ENCODE measurements at places on chromosomes 2 and 18. TPM values are rescaled to one million over a fixed set of nuclear protein-coding genes. Genes with fewer than 3 reads are reported as not detected.

LCT gene
- total RNA-seq, result 0.34 TPM

ZNF892 gene
- 3.9 TPM for total RNA-seq

SERPINB7 gene
- not detected for total RNA-seq

CD28 gene
- total RNA-seq, result 27.2 TPM

FIGLA gene
- not detected for total RNA-seq

ELOA2 gene
- total RNA-seq, result not detected

ADD2 gene
- 12.8 TPM for total RNA-seq

SERPINB4 gene
- total RNA-seq, result not detected

DNER gene
- total RNA-seq, result not detected

TUBA3D gene
- total RNA-seq, result not detected

SLC19A3 gene
- not detected for total RNA-seq
